ENCODE measurements at places on chromosomes 7 and 10. TPM values are rescaled to one million over a fixed set of nuclear protein-coding genes. Genes with fewer than 3 reads are reported as not detected.

DNA sequence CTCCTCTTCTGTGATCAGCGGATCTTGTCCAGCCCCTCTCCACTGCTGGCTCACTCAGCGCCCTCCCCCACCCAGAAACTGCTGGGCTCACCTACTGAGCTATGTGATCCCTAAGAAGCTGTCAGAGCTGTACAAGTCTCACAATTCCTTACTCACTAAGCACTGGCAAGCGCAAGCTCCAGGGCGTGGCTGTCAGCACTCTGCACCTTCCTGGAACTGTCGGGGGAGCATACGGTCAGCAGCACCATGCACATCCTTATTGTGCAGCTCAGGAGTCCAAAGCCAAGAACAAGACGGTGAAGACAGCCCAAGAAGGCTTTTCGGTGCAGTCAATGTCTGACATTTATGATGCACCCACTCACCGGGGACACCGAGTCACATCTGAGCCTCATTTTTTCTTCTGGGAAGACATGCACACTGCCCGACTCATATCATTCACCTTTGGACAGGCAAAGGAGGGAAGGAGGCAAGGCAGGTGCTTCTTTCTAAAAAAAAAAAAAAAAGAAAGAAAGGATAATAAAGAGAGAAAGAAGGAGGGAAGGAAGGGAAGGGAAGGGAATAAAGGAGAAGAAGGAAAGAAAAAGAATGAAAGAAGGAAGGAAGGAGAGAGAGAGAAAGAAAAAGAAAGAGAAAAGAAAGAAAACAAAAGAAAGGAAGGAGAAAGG, 56.3 kb downstream of the ASB13 start:
- DNase-seq: no peak

DNA sequence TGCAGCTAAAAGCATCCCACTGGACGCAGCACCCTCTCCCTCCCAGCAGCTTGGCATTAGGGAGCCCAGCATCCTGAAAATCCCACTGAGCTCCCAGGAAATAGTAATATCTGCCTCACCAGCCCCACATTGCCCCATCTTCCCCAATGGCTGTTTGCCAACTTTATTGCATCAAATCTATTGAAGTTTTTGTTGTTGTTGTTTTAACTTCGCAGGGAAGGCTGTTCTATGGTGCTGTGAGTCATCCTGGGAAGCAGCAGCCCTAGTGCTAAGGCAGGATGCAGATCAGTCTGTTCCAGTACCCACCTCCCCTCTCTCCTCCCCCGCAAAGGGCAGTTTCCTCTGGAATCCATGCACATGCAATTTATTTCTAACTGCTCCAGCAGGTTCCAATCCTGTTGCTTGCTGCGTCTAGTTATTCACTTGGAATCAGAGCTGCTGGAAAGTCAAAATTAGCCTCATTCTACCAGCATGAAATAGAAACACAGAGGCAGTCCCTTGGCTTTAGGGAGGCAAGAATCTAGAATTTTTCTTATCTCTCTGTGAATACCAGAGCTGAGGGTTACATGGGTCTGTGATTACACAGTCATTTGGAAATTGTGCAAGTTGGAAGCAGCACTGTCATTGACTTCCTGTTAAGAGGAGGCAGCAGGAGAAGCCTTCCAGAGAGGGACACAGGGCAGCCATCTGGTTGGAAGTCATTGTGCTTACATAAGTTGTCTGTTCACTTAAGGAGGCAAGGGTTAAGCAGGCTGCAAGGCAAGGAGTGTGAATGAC, 115.9 kb upstream of the CACUL1 start:
- peak; percentile 55 for DNase-seq

GRCh38 chr10:124530215-124530665, 68.6 kb downstream of the LHPP start:
- DNase-seq: peak; percentile 89

The PRKCQ gene
- 0.62 TPM for total RNA-seq
